ENCODE measurements at places on chromosomes 1 and 21.

GRCh38 chr1:188017921-188018320, 1189.2 kb downstream of the PLA2G4A start:
- DNase-seq, result no peak

DNA sequence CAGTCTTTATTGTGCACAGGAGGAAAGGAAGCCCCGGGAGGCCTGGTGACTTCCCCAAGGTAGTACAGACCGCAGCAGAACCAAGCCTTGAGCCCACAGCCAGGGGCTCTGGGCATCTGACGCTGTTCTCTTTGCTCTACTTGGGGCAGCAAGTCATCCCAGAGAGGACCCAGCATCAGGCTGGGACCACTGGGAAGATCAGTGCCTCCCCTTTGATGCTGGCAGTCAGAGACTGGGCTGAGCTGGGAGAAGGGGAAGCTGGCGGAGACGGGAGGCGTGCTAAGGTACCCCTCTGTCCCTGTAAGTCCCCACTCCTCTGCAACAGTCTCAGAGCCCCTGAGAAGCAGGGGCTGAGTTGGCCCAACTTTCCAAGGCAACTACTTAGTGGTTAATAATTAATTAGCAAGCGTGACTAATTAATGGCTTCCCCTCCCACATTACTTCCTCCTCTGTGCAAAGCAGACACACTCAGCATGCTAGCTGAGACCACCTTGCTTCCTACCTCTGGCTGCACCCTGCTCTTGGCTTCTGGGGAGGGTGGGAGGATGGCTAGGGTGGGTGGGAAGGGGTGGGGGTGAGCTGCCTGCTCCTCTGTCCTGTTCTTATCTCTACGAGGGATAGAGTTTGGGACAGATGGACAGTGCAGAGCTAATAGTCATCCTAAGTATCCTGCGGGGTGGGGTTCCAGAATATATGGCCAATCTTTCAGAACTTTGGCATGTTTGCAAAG, 1.3 kb downstream of the INAVA start:
- no peak for DNase-seq

DNA sequence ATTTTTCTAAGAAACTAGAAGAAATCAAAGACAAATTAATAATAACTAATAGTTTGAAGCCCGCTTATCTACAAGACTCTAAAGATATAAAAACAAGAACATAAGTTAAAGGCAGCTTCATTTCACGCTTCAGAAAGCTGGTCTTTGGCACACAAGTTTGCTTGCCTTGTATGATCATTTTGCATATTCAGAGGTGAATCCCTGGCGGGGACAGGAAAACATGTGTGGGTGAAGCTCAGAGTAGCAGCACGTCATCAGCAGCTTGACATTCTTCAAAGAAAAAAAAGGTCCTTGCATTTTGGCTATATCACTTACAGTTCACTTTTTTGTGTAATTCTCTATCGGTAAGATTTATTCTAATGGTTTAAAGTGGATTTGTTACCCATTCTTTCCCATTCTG, 1911.8 kb downstream of the MRPL39 start:
- DNase-seq, result peak; percentile 84

- DNase-seq, result no peak
Observed at GRCh38 chr1:14738235-14738634, 139.8 kb downstream of the KAZN start.

- DNase-seq, result no peak
Observed at GRCh38 chr21:38314558-38314957, 57.8 kb downstream of the KCNJ15 start.

All from NCI-H446 treated with DMSO at 0.1 percent for 48 hours (cell line).